ENCODE measurements at places on chromosomes 1 and 21.

DNA sequence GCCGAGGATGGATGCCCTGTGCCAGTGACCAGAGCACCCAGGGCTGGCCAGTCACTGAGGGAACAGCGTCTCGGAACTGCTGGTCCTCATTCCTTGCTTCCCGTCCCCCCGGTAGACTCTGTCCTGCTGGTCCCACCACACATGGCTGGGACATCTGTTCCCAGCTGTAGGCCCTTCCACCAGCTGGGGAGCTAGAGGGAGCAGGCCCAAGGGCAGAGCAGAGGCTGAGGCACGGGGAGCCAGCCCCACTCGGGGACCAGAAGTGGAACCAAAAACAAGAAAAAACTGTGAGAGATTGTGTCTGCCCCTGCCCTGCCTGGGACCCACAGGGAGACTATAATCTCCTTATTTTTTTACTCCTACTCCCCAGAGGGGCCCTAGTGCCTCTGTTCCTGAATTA, 23.8 kb downstream of the ATP8B2 start:
- no peak for DNase-seq

- no peak for DNase-seq
These were observed 51.8 kb downstream of the LGR6 start for GRCh38 chr1:202245391-202245790.

- no peak for DNase-seq
These were observed 47.6 kb downstream of the SLC30A7 start for GRCh38 chr1:100943533-100943932.

DNA sequence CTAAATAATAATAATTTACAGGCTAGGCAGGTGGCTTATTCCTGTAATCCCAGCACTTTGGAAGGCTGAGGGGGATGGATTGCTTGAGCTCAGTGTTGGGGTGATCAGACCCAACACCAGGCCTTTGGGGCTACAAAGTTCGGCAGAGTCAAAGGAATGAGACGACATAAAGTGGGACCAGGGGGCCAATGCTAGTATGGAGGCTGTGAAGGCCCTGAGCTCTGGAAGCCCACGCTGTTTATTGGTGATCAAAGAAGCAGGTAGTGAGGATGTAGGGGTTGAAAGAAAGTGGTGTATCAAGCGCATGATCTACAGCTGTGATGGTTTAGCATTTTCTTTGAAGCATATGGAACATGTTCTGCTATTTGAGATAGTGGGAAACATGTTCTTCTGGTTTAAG, 5.6 kb downstream of the BTBD8 start:
- peak; percentile 6 for DNase-seq

DNA sequence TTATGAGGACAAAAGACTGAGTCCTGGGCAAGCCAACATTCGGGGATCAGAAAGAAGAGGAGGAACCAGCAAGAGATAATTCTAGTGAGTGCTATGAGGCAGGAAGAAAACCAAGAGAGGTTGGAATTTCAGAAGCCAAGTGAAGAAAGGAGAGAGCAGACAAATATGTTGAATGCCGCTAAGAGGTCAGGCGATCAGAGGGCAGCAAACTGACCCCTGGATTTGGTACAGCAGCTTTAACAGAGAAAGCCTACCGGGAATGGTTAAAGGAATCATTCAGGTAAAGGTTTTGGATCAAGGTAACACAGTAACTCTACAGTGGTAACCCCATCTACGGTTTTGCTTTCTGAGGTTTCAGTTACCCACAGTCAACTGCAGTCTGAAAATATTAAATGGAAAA, 5.4 kb downstream of the CLCC1 start:
- DNase-seq, result no peak

DNA sequence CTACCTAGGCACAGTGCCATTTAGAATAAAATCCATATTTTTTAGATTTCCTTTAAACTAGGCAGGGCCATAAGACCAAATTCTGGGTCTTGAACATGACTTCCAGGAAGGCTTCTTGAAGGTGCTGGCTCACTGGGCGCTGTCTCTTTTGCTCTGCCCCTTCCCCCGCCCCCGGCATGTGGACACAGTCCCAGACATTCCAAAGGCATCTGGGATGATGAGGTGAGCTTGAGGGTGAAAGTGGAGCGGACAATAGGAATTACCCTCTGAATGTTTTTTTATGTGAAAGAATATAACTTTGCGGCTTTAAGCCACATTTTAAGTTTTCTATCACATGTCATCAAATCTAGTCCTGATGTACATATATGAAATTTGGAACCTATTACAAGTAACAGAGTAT, 29.4 kb downstream of the RWDD3 start:
- DNase-seq, result no peak

- no peak for DNase-seq
These were observed 46.5 kb upstream of the C8B start for GRCh38 chr1:57012315-57012714.

DNA sequence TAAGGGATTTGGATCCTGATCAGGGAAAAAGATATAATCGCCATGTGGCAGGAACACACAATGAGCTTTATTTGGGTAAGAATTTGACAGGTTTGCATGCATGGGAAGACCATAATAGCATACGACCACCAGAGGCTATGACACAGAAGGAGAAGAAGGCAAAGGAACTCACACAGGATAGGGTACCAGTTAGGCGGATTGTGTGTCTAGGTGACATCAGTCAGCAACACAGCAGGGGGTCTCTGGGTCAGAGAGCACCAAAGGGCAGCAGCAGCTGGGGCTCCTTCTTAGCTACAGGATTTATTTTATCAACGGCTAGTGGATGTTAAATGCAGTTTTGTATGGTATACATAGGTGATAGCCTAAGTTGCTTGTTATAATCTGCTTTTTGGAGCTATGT, 551.3 kb downstream of the KCNT2 start:
- DNase-seq, result no peak

- DNase-seq, result no peak
These were observed 7.4 kb downstream of the ZNF644 start for GRCh38 chr1:91014475-91014874.

DNA sequence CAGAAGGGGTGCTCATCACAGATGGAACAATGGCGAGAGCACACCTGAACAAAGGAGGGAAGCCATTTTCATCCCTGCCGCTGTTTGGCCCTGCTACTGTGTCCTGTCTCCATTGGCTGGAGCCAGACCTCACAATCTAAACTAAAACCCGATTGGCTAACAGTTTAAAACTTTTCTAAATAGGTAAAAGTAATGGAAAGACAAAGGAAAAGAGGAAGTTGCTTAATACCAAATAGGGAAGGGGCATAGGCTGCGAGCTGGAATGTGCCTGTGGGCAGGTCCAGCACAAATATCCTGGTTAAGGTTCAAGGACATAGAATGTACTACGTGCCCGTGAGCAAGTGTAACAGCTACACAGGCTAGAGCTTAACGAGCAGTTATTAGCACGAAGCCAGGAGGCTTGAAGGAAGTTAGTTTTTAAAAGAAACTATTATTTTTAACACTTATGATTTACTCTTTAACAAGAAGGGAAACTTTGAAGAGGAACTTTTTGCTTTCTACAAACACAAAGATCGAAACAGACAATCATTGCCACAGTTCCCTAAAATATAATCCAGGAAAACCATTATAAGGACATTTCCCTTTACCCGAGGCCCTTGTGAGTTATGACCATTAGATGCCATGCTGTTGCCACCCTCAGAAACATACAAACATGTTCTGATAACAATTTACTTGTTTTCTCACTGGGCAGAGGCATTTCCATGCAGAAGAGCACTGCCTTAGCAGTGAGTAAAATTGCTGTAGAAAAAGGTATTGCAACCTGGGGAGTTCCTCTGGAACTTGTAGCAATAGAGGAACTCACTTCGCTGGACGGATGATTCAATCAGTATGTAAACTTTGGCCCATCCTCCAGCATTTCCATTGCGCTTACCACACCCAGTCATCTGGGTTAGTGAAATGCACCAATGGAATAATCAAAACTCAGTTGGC, 4.8 kb upstream of the PTTG1IP start:
- DNase-seq, result no peak

DNA sequence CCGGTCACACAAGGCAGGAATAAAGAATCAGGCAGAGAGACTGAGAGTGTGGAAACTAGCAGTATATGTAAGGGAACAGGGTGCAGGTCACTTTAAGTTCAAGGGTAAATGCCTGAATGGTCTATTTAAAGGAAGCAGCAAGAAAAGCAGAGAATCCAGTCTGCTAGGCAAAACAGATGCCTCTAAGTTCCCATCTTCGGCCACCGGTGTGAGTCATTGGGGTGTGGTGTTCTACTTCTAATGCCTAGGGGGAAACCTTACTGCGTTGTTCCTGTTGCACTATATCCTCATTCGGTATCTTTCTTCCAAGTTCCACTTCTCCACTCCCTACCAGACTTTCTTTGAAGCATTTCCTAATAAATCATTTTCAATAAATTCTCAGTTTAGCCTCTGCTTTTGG, 259.9 kb downstream of the HHIPL2 start:
- DNase-seq, result no peak

- DNase-seq, result no peak
These were observed 176.2 kb upstream of the PRMT6 start for GRCh38 chr1:106880226-106880625.

DNA sequence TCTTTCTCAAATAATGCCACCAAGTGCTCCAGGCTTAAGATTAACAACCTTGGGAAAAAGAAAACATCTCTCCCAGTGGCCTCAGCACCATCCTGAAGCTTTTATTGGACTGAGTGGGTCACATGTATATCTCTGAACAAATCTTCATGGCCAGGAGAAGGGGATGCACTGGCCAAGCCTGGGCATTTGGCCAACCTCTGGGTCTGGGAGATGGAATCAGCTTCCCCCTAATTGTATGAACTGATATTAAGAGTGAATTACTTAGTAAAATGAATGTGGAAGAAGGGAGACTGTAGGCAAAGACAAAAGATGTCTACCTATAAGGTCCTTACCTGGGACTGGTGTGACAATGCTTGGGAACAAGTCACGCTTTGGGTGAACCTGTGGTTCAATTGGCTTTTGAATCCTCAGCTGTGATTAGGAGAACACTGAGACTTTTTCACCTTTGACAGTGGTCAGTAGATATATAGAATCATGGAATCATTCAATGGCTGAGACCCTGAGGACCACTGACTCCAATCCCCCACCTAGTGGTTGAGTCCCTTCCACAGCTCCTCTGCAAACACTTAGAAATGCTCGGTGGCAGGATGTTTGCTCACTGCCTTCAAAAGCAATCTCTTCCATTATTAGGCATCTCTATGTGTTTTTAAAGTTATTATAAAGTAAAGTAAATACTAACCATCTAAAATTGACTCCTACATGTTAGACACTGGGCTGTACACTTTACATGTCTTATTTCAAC, 102.6 kb upstream of the ATP1A1 start:
- no peak for DNase-seq

DNA sequence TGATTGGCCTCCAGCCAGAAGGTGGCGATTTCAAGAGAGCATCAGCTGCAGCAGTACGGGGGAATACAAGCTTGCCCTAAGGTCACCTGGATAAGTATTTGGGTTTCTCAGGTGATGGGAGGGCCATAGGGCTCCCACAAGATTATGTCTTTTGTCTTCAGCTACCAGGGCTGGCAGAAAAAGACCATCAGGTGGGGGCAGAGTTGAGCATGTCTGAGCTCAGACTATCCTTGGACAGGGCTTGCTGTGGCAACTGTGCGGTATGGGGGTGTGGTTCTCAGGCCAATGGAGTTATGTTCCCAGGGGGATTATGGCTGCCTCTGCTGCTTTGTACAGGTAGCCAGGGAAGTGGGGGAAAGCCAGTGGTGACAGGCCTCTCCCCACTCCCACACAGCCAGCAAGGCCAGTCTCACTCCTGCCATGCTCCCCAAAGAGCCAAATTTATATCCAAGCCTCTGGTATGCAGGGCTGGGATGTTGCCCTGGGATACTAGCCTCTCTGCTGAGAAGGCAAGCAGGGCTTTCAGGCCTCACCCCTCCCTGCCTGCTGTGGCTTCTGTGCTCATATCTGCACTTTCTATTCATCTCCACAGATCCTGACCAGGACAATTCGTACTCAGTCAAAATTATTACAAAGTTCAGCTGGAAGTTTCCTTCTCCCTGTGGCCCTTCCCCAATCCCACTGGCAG, 26.6 kb upstream of the CD84 start:
- no peak for DNase-seq

GRCh38 chr1:111270771-111271463, 19.7 kb upstream of the CHIA start:
- DNase-seq, result peak; percentile 14

DNA sequence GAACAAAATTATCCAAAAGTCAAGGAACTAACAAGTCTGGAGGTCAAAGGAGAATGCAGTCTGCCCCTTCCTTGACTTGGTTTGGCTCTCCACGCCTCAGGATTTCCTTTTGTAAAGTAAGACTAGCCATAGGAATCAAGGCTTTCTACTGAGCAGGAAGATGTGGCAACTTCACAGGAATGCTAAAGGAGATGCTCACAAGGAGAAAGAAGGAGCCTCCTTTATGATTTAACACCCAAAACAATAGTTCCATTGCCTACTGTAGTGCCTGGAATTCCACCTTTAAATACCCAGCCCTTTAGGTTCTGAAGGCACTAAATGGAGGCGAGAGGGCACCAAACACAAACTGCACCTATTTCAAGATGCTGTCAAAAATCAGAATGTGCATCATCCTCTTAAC, 176.3 kb upstream of the NFIA start:
- DNase-seq, result no peak

- DNase-seq, result no peak
These were observed 953 bp upstream of the KPRP start for GRCh38 chr1:152756872-152757271.

DNA sequence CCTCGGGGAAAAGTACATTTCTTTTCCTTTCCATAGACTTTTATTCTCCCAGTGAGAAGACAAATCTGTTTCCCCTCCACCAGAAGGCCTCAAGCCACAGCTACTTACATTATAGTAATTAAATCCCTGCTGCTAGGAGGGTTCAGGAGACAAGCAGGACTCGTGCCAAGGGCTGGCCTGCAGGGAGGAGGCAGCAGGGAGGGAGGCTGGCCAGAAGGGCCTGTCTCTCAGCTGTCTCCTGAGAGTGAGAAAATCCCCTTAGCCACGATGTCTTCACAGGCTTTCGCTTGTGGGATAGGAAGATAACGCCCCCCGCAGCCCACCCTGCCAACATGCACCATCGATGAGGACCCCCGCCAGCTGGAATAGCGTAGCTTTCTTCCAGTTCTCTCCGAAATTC, 14.0 kb downstream of the KCNN3 start:
- no peak for DNase-seq

GRCh38 chr1:82321794-82322193, 521.1 kb downstream of the ADGRL2 start:
- no peak for DNase-seq

- no peak for DNase-seq
These were observed 20.8 kb upstream of the TLCD4 start for GRCh38 chr1:95096218-95096841.

GRCh38 chr1:165823552-165824268, 3.7 kb upstream of the UCK2 start:
- DNase-seq, result peak; percentile 30

DNA sequence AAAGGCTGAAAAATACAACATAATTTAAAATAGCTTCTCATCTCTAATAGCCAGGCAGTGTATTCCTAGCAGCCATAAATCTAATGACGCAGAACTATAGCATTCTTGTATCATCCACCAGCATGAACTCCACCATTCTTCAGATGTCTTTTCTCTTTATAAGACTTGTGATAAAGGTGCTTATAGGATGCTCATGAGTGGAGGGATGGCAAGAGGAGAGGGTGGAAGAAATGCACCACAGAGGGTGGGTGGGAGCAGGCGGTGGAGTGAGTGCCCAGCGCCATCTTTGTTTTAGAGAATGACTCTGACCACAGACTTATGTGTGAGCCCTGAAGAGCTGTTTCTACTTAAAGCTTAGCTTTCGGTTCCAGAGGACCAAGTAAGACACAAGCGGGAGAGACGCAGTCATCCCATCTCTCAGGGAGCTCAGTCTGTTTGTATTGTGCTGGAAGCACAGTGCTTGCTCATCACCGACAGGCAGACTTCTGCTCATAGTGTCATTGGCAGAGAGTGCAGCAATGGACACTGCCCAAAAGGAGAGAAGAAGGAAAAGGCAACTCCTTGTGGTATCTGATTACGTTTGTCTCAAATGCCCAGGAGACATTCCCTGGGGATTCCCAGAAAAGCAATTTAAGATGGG, 65.6 kb downstream of the KCNJ15 start:
- DNase-seq, result no peak
